ENCODE measurements at places on chromosomes 3 and 15. TPM values are rescaled to one million over a fixed set of nuclear protein-coding genes. Genes with fewer than 3 reads are reported as not detected.
A peak's percentile ranks its signal among the peaks of the same experiment; 100 is the strongest.

DNA sequence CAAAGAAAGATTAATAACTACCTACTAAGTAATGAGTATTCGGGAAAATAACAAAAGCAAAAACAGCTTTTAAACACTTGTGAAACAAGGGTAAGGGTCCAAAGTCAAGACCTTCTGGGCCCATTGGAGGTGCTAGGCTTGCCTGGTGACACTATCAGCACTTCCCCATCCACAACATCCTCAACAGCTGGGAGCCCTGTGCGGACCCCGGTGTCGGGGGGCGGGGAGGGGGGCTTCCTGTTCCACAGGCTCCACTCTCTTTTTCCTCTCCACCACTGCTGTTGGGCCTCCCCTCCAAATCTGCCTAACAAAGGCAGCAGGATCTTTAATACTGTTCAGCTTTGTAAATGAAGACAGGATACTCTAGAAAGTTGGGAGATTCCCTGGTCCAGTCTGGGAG, 21.6 kb downstream of the NGRN start:
- DNase-seq: no peak

DNA sequence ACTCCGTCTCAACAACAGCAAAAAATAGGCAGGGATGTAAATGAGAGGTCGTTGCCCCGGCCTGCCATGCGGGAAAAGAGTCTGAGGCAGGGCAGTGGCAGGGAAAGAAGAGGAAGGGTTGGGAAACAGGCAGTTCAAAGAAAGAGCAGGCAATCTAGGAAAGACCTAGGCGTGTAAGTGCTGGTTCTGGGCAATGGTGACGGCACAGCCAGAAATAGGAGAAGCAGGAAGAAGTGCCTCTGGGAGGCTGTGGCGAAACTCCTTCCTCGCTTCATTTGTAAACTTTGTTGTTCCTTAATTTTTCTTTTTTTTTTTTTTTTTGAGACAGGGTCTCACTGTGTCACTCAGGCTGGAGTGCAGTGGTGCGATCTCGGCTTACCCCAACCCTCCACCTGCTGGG, 4.3 kb downstream of the SLC51A start:
- DNase-seq: no peak

- no peak for DNase-seq
Observed at GRCh38 chr3:107979538-107979937, 111.3 kb downstream of the CD47 start.

DNA sequence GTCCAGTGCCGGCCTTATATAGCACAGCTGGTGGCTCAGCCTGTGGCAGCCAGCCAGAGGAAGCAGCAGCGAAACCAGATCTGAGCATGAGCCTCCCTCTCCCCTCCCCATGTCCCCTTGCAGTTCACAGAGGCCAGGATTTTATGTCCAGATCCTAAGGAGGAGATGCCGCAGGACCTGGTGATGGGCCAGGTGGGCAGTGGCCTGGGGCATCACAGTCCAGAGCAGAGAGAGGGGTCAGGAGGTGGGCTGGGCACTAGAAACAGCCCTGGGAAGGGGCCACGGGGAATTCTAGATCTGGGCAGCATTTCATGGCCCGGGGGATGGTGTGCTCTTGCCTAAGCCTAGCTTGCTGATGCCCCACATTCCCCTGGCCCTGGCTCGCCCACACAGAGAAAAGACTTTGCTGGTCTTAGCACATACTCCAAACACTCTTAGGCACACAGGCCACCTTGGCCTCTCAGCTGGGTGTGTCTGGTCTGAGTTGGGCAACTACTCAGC, 259 bp upstream of the CILP start:
- DNase-seq: peak; percentile 28

- DNase-seq: no peak
Observed at GRCh38 chr15:97995881-97996603, 35.5 kb downstream of the ARRDC4 start.

DNA sequence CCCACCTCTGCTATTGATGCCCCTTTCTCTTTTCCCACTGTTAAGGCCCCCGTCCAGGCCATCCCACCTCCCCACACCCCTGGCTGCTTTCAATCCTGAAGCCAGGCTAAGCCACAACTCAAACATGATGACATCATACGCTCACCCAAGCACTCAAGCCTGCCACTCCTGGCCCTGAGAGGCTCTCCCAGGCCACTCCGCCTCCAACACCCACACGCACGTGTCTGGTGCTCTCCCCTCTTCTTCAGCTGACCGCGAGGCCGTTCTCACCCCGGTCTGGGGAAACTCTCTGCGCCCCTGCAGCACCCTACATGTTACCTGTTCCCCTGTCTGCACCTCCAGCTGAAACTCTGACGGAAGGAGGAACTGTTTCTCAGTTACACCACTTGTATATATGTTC, 6.2 kb downstream of the ZXDC start:
- DNase-seq: no peak

DNA sequence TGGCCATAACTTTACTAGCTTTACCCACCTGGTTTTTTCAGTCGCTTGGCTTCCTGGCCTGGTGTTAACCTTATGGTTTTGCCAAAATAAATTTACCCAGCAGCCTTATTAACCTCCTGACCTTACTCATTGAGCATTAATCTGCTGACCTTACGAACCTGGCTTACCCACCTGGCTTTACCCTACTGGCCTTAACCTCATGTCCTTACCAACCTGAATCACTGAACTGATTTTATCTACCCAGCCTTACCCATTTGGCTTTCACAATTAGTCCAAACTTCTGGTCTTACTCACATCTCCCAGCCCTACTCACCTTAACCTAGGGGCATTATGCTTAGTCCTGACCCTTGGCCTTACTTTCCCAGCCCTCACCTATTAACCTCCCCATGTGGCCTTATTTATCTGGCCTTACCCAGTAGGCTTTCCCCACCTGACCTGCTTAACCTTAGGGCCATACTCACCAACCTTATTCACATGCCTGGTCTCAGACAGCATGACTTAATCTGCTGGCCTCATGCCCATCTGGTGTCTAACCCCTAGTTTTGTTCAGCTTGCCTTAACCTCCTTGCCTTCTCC, 93.4 kb downstream of the IL12A start:
- no peak for DNase-seq

DNA sequence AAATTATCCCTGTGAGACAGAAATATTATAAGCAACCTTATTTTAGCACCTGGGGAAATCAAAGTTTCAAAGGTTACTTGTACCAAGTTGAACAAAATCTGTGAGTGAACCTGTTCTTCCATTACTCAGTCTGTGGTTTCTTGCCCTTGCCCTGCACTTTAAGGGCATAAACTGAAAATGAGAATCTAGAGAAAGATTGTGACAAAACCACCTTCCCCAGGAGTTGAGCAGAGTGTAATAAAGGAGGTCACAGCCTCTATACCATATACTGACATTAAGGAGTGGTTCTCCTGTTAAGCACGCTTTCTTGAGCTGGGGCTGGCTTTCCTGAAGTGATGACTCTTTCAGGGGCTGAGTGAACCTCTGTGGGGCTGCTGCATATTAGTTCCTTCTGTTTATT, 143.4 kb downstream of the PDCD6IP start:
- DNase-seq: no peak

GRCh38 chr3:185842241-185842640, 17.4 kb upstream of the IGF2BP2 start:
- no peak for DNase-seq

GRCh38 chr3:106067711-106068110, 198.9 kb upstream of the CBLB start:
- DNase-seq: no peak

DNA sequence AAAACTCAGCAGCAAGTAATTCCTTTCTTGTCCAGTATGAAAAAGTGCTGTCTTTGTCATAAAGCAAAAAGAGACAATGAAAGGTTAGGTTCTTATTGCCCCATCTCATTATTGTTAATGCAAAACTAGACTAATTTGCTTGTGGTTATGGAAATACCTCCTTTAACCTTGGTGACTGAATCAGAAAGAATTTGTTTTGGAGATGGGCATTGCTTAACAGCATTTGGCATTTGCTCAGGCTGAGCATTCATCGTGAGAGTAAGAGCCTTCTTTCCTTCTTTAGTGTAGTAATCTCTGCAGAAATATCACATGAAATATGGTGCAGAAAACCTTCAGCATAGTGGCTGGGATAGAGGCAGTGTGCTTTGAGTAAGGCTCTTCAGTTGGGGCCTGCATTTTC, 103.1 kb downstream of the CNTN6 start:
- peak; percentile 51 for DNase-seq

DNA sequence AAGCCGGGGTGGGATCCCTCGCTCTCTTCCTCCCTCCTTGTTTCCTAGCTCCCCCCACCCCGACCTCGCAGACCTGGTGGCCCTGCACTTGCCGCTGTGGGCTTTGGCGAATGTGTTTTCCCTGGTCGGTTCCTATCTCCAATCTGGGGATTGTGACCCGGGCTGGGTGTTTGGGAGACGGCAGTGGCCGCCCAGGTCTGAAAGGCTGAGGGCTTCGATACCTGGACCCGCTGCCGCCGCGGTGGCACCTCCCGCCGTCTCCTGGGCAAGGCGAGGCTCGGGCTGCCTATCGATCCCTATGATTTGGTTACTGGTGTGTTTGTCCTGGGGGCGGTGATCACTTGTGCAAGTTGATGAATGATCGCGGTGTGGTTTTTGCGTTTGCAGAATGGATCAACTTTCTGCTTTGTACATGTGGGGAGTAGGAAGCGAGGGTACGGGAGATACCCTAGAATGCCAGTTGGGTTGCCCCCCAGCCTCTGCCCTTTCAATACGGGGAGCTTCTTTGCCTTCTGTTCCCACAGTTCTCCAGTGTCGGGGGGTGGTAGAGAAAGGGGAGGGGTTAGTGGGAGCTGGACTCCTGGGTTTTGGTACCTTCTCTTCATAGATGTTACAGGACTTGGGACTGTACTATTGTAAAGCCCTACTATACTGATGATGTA, 3.0 kb downstream of the BBX start:
- DNase-seq: no peak

ACAN gene
- not detected for total RNA-seq

MST1 gene
- total RNA-seq: 18.2 TPM

CLDN16 gene
- total RNA-seq: 0.23 TPM

CTXN2 gene
- not detected for total RNA-seq

CLRN1 gene
- total RNA-seq: not detected

LYSMD4 gene
- 5.7 TPM for total RNA-seq

Measured in MCF 10A (cell line).